Brain pericyte (primary cell): ENCODE measurements at places on chromosomes 6 and 20.

- DNase-seq: no peak
These were observed 435 bp downstream of the ZSWIM3 start for GRCh38 chr20:45857882-45858216.

- no peak for DNase-seq
These were observed 10.6 kb downstream of the CTCFL start for GRCh38 chr20:57514273-57514751.

- DNase-seq: no peak
These were observed 1.3 kb downstream of the SIRPB1 start for GRCh38 chr20:1618479-1618878.

DNA sequence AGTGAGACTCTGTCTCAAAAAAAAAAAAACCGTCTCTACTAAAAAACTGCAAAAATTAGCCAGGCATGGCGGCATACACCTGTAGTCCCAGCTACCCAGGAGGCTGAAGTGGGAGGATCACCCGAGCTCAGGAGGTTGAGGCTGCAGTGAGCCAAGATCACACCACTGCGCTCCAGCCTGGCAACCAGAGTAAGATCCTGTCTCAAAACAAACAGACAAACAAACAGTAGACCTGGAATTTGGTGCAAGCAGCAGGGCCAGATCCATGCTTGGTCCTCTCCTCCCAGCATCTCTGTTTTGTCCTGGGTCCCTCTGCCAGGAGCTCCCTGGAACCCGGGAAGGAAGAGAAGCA, 11.6 kb downstream of the RIPOR3 start:
- no peak for DNase-seq

DNA sequence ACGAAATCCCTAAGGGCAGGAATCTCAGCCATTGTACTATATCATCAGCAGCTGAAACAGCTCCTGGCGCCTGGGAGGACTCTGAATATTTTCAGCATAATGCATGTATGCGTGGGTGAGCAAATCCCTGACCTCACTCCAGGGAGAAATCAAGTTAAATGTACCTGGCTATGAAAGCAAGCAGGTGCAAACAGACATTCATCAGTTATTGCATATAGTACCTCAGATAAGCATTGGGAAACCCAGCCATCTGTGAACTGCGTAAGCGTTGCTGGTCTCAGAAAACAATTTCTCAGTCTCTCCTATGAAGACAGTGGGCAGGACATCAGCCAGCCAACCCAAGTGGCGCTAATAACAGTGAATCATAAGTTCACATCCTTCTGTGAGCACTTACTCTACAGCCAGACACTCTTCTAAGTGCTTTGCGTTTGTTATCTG, 622.6 kb downstream of the EPM2A start:
- no peak for DNase-seq

- no peak for DNase-seq
These were observed 125.2 kb downstream of the TBC1D7 start for GRCh38 chr6:13203145-13203544.

- DNase-seq: no peak
These were observed 638 bp downstream of the BLCAP start for GRCh38 chr20:37526839-37527637.

GRCh38 chr20:57438552-57438951, 47.4 kb downstream of the RBM38 start:
- DNase-seq: no peak

GRCh38 chr6:35084041-35084491, 57.1 kb downstream of the TCP11 start:
- no peak for DNase-seq

- no peak for DNase-seq
These were observed 43.0 kb downstream of the MYB start for GRCh38 chr6:135224037-135224647.

GRCh38 chr6:168960551-168961263, 292.9 kb downstream of the THBS2 start:
- DNase-seq: no peak

GRCh38 chr6:110317646-110318045, 40.5 kb downstream of the METTL24 start:
- DNase-seq: no peak

- no peak for DNase-seq
These were observed 77.8 kb downstream of the RREB1 start for GRCh38 chr6:7185561-7185960.

- DNase-seq: no peak
These were observed 60.2 kb downstream of the MAFB start for GRCh38 chr20:40628877-40629276.

DNA sequence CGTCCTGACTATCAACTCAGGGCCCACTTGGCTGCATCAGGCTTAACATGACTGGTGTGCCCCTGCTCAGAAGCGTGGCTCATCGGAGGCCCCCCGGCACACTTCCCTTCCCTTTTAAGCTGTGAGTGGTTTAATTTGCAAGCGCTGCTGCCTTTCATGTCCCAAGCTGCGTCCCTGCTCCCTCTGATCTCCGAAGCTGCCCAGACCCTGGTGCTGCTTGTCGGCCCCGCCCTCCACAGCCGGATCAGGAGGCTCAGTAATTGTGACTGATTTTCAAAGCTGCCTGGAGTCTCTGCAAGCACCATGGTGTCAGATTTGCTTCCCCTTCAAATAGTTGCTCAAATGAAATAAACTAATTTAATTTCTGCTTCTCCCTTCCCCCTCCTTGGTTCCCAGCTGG, 71.1 kb downstream of the CDH22 start:
- no peak for DNase-seq

DNA sequence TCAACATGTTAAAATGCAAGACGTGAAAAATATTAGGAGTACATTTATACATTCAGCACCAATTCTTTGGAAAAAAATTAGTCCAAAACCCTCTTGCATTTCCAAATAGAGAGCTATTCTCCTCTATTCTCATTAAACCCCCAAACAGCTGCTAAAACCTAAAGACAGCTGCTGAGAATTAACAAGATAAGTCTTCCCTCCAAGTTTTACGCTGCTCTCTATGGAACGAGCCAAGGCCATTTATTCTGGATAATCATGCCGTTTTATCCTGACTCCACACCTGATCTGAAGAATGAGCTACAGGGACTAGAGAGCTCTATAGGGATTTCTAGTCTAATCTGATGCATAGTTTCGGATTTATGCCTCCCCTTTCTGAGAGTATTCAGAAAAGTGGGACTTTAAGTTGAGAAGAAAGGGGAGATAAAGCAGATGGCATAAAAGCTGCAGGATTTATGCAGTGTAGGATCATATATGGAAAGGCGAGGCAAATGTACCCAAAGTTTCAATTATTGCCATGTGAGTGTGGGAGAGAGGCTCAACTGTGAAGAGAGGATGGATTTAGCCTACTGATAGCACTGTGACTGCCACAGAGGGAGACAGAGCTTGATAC, 64.7 kb upstream of the HS3ST5 start:
- DNase-seq: no peak

DNA sequence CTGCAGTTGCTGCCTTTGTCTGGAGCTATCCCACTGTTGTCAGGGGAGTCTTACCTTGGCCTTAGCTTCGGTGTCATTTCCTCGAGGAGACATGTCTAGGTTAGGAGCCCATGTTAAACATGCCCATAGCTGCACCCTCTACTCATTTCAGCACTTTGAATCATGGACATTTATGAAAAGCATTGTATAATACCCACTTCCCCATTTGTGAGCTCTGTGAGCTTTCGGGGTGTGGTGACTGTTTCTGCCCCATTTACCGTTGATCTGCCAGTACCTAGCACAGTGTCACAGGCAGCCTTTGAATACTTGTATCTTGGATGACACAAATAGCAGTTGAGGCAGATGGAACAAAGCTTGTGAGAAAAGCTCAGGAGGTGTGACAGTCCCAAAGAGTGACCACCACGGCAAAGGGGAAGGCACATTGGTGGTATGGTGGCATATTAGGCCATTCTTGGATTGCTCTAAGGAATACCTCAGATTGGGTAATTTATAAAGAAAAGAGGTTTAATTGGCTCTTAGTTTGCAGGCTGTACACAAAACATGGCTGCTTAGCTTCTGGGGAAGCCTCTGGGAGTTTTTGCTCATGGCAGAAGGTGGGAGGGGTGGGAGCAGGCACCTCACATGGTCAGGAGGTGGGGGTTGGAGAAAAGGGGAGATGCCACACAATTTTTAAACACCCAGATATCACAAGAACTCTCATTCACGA, 42.0 kb downstream of the JARID2 start:
- no peak for DNase-seq

GRCh38 chr6:33078442-33078841, 2.7 kb downstream of the HLA-DPB1 start:
- no peak for DNase-seq

- no peak for DNase-seq
These were observed 8.6 kb downstream of the SRC start for GRCh38 chr20:37354210-37355195.

- DNase-seq: no peak
These were observed 1152.0 kb downstream of the HACE1 start for GRCh38 chr6:103707596-103708325.

- no peak for DNase-seq
These were observed 225.1 kb downstream of the UBE3D start for GRCh38 chr6:82840571-82840970.

DNA sequence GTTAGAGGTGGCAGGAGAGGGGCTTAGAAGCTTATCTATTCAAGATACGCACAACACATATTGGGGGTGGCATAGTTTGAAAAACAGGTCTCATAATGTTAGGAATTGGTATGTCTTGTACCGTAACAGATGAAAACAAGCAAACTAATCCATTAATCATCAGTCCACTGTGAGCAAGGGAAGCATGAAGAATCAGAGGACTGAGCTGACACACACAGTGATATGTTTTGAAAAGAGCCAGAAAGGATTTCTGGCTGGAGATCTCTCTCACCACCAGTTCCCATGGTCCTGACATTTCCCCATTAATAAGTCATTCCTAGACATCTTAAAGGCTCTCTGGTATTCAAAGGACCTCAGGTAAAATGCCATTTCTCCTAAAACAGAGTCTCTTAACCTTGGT, 158.8 kb upstream of the PHACTR1 start:
- DNase-seq: no peak

- DNase-seq: no peak
These were observed 9.5 kb downstream of the CNKSR3 start for GRCh38 chr6:154500769-154501577.
